Skin of body (tissue), 3 donors: ENCODE measurements at places on chromosomes 1 and 21. TPM values are rescaled to one million over a fixed set of nuclear protein-coding genes. Genes with fewer than 3 reads are reported as not detected.

DNA sequence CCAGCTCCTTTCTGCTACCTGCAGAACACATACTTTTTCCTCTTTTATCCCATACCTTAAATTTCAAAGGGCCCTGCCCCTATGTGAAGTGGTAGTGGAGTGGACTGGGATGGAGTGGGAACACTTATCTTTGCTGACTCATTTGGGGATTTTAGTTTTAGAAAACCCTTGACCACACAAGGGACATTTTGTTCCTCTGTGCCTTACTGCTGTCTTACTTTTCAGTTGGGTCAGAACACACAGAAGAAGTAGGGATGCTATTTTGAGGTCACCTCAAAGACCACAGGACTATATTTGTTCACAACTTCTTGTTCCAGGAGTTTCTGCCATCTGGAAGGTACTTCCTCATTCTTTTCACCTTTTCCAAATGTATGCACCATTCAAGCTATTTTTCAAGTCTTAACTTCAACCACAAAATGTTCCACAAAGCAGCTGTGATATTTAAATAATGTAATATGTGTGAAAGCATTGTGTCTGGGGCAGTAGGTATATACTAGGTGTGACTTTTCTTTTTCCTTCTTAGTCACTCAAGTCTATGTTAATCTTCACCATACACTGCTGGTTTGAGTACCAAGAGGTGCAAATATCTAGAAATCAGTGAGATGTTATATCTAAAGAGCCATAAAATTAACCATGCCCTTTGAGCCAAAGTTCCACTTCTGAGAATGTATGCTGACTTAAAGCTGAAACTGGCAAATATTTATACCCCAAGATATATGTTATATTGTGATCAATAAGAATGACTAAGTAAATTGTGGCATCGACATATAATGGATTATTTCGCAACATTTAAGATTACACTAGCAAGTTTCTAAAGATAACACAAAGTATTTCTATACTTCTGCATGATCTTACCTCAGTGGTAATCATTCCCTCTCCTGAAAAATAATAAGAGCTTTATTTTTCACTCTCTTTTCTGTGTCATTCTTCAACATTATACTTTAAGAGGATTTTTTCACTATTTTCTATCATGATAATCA is 308.5 kb downstream of the MRPL39 start:
- DNase-seq = no peak

DNA sequence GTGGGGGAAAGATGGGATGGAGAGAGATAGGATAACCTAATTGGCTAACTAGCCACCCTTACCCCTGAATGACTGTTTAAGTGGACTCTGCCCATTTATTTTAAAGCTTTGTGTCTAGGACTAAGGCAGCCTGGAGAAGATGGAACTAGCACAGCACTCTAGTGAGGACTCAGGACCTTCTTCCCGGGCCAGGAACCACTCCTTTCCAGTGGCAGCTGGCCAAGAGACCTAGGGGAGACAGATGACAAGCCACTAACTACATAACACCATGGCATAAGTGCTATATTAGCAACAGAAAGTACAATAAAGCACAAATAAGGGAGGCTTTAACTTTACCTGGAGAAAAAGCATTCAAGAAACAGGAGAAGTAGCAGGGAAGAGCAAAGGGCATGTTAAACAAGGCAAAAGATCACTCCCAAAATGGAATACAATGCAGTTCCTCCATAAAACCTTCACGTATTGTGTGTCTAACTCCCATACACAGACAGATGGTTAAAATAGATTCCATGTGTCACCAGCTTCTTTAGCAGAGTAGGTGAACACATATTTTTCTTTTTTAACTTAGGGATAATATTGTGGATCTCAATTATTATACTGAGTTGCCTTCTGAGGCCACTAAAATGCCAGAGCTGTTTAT is 20.6 kb downstream of the CLCA1 start:
- no peak for DNase-seq

DNA sequence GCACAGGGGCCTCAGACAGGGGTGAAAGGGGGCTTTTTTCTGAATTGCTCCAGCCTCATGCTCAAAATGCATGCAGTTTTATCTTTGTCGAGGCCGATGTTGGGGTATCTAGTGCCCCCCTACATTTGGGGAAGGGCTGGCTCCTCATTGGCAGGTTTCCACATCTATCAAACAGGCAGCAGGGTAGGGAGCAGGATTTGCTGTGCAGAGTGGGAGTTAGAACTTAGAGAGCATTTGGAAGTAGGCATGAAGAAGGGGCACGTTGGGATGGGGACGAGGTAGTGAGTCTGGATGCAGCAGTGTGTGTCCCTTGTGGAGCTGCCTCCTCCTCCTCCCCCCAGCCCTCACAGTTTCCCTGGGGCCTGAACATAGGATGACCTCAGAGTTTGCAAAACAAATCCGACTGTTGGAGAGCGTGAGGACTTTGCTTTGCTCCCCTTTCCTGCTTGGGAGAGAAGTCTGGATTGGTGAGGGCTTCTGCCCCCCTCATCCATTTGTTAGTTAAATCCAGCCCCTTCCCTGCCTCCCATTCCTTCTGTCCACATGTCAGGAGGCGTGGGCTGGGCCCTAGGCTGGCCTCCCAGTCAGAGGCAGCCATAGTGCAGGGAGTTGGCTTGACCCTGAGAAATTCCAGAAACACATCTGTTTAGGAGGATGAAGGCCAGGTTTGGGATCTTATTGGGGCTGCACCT is 36.9 kb upstream of the GPR37L1 start:
- DNase-seq = peak; percentile 5

- peak; percentile 21 for DNase-seq
Measured at GRCh38 chr1:171256940-171257606, 8.8 kb downstream of the FMO1 start.

DNA sequence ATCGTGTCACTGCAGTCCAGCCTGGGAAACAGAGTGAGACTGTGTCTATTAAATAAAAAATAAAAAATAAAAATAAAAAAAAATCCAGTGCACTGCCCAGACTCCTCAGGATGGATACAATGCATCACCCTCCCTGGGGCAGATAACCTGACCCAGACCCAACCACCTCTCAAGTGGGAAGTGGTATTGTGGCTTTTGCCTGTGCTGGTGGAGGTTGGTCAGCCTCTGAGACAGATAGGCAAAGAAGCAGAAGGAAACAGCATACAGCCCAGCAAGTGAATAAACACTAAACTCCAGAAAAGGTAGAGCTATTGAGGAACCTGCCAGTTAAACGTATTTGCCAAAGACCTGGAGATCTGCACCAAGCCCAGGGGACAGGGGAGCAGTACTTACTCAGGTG is 22.0 kb downstream of the HHIPL2 start:
- DNase-seq = no peak

DNA sequence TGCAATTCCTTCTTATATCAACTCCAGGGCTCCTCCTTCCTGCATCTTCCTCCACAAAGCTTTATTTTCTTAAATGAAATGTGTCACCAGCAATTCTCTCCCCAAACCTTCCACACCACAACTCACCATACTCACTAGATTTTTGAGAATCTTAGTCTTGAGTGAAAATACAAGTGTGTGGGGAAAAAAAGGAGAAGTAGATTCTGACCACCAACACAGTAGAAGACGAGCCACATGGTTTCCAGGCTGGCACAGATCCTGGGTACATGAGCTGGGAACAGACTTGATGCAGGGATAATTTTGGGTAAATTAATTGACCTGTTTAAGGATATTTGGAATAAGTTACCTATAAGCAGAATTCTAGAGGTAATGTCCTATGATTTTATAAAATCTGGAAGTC is 72.8 kb upstream of the KCNJ15 start:
- no peak for DNase-seq

DNA sequence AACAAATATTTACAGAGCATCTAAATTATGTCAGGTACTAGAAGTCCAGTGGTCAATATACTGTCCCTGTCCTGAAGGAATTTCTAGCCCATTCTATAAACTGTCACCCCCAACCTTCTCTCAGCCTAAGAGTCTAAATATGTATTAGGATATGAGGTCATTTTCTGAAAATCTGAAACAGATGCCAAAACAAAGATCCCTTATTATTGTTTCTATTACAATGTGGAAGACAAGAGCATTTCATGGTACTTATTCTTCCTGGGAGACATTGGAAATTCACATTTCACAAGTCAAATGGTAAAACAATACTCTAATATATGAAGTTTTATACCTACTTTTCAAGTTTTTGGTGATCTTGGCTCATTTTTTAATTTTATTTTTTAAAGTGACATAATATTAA is 2.6 kb downstream of the CLCA1 start:
- peak; percentile 16 for DNase-seq

GRCh38 chr1:154758346-154758745 is 111.7 kb downstream of the KCNN3 start:
- DNase-seq = no peak

NFIA gene
- 47.7 TPM for total RNA-seq

CYYR1 gene
- 10.9 TPM for total RNA-seq

HES3 gene
- not detected for total RNA-seq
